ENCODE measurements at places on chromosomes 16 and 17.

DNA sequence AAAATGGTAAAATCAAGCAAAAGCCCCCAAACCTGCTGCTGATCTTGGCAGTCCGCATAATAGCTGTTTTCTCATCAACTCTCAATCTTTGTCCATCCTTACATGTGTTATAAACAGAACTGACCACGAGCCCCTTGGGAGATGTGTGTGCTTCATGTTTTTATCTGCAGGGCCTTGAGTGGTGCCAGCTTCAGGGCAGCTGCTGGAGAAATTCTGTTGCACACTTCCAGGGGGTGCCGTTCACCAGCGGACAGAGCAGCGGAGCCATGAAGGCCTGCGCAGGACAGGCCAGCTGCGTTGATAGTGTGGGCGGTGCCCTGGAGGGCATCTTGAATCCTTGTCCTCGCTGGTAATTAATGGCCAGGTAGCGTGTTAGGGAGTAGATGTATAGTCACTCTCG, 20.1 kb downstream of the MPRIP start:
- DNase-seq = no peak

DNA sequence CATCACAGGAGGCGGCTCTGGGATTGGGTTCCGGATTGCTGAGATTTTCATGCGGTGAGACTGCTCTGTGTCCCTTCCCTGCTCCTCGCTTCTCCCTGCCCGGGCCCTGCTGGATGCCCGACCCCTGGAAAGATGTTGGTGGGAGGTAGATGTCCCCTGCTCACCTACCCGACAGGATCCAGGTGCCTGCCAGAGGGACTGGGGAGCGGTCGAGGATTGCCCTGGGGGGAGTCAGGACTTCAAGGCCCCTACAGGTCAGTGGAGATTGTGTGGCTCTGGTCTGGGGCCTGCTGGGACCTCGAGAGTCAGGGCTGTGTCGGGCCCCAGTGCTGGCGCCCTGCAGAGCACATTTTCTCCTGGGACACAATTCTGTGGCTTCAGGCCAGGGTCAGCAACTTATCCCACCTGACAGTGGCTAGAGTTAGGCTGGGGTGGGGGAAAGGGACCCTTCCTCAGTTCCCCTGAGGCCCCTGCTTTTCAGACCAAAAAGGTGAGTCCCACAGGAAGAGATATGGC, 3.3 kb downstream of the DECR2 start:
- DNase-seq = no peak

GRCh38 chr16:81127051-81127450, 30.9 kb upstream of the GCSH start:
- DNase-seq = no peak

GRCh38 chr17:47897561-47897960, 1.5 kb downstream of the SP2 start:
- DNase-seq = no peak

GRCh38 chr17:81015136-81015535, 19.8 kb upstream of the BAIAP2 start:
- no peak for DNase-seq

DNA sequence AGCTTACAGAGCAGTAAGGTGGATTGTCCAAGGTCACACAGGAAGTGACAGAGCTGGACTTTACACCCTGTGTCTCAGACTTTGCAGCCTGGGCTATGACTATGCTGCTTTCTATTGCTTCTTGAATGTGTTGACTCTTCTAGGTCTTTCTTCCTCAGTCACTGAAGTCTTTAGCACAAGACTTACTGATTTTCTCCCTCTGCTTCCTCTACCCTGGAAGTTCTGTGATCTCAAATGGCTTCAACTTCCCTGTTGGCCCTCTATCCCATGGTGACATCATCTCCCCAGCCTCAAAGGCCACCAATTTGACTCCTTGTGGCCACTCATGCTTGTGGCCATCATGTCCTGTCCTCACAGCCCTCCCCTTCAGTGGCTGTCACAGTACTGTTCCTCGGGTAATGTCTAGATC, 181.3 kb downstream of the HS3ST3A1 start:
- DNase-seq = peak; percentile 52

DNA sequence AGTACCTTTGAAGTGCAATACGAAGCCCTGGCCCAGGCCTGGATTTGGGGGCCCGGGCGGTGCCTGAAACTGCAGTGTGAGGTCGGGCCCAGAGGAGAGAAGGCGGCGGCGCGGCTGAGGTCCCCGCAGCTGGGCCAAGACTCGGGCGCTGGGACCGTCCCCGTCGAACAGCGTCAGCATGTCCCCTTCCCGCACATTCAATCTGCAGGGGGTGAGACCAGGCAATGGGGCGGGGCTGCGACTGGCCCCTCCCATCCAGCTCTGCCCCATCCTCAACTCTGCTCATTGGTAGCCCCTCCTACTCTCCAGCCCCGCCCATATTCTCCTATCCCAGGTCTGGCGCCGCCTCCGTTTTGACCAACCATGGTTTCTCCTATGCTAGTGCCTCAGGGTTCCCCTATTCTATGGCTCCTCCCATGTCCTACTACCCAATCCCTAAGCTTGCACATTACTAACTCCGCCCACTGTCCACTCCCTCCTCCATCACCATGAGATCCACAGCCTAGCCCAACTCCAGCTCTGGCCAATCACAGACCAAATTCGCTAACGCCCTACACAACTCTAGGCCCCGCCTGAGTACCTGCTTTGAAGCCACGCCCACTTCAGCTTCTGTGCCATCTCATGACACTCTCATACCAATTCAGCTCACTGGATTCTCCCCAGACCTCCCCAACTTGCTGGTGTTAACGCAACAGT, 14.4 kb upstream of the CDIPT start:
- peak; percentile 79 for DNase-seq

DNA sequence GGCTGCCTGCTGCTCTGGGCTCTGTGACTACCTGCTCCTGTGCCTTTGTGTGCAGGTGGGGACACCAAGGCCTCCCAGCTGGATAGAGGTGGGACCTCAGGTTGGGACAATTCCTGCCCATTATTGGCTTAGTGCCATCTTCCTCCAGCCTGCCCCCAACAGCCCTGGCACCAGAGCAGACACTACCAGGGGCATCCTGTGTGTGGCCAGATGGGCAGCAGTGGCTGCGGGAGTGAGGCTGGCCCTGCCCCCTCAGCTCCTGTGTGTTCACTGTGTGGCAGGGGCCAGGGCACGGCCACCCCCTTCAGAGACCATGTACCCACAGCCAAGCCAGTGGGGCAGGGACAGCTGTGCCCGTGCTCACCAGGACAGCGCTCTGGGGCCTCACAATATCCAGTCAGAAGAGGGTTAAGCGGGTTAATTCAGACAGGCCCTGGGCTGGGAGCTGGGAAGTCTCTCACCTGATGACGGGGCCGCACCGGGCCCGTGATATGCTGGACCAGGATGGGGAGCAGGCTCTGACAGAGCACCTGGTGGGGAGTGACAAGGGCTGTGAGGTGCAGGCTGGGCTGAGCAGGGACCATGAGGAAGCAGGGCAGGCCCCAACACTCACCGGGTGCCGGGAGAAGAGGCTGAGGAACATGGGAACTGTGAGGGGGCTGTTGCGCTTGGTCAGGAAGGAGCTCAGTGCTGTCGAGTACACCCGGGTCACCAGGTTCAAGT, 13.0 kb downstream of the MYBBP1A start:
- DNase-seq = no peak

DNA sequence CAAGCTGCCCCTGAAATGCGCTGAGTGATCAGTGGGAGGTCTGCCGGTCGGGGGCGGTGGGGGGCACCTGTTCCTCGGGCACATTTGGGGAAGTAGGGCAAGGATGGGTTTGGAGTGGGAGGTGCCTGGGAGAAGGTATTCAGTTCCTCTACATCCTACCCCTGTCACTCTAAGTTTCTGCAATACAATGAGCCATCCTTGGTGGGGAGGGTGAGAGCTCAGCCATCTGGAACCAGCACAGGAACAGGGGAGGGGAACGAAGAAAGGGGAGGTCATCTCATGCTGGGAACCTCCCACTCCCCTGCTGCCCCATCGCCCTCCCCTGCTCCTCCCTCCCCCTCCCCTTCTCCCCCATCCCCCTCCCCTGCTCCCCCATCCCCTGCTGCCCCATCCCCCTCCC, 4.2 kb downstream of the DPH1 start:
- no peak for DNase-seq

- DNase-seq = peak; percentile 87
These were observed 147.4 kb upstream of the TBX2 start for GRCh38 chr17:61251939-61252865.

DNA sequence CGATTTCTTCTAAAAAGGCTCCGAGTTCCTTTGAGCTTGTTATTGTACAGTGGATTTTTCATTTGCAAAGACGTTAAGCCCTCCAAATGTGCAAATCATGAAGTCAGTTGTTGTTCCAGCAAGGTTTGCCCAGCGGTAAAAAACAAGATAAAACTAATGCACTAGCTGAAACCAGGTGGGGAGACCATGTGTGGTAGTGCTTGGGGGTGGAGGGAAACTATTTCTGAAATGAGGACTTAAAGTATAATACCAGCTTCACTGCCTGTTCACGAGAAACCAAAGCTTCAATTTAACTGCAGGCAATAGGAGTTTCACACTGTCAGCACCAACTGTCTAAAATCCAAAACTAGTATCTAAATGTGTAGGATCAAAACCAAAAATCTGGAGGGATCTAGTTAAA, 22.3 kb downstream of the SMARCE1 start:
- no peak for DNase-seq

DNA sequence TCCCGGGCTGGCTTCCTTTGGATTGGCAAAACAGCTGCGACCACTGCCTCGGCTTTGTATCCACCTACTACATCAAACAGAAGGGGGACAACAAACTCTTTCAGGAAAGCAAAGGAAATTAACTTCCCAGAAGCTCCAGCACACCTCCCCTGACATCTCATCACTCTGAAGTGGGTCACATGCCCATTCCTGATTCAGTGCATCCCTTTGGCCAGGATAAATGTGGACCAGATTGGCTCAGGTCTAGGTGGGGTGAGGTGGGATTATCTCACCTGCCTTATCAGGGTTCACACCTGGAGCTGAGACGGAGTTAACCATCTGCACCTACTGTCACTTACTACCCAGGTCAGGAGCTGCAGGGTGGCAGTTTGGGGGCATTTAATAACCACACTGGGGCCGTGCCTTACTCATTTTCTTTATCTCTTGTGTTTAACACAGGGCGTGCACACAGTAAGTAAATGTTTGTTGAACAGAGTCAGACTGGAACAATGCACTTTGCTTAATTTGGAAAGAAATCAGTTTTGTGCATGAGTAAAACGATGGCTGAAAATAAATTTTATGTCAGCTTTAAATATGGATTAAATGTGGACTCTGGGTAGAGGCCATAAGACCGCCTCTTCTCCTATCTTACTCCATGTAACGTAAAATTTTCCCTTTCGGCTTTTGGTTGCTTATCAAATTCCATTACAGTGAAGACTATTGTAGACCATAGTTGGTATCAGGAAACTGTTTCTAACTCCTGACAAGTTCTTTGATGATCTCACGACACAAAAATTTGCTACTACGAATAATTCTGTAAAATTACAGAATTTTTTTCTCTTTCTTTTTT, 36.0 kb downstream of the IQCK start:
- DNase-seq = no peak

DNA sequence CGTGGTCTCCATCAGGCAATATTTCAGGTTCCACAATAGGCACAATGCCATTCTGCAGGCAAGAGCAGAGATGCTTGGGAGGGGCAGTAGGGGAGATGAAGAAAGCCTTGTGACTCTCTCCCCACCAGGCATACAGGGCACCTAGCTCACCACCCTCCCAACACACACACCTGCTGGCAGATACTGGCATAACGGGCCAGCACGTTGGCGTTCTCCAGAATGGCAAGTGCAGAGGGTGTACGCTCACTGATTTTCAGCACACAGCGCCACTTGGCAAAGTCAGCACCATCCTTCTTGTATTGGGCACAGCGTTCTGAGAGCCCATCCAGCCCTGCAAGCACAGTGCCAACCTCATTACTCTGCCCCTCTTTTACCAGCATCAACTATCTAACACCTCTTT, 2.2 kb downstream of the ALDOC start:
- no peak for DNase-seq

GRCh38 chr17:1030684-1031532, 34.0 kb downstream of the TIMM22 start:
- no peak for DNase-seq

DNA sequence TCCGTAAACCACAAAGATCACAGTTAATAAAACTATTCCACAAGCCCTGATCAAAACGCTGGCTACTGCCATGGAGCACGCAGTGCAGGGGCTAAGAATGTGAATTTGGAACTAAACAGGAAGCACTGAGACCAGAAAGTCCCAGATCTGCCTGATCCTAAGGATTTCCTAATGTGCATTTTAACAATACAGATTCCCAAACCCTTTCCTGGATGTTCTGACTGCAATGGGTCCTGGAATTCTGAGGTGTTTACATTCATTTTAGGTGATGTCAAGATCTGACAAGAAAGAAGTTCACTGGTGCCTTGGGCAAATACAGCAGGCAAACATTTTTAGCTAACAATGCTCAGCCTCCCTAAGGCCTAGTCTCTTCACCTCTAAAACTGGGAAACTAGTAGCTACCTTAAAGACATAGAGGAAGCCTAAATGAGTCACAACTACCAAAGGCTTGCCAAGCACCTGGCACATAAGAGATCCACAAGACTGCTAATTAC, 10.3 kb downstream of the NSMCE1 start:
- DNase-seq = no peak

DNA sequence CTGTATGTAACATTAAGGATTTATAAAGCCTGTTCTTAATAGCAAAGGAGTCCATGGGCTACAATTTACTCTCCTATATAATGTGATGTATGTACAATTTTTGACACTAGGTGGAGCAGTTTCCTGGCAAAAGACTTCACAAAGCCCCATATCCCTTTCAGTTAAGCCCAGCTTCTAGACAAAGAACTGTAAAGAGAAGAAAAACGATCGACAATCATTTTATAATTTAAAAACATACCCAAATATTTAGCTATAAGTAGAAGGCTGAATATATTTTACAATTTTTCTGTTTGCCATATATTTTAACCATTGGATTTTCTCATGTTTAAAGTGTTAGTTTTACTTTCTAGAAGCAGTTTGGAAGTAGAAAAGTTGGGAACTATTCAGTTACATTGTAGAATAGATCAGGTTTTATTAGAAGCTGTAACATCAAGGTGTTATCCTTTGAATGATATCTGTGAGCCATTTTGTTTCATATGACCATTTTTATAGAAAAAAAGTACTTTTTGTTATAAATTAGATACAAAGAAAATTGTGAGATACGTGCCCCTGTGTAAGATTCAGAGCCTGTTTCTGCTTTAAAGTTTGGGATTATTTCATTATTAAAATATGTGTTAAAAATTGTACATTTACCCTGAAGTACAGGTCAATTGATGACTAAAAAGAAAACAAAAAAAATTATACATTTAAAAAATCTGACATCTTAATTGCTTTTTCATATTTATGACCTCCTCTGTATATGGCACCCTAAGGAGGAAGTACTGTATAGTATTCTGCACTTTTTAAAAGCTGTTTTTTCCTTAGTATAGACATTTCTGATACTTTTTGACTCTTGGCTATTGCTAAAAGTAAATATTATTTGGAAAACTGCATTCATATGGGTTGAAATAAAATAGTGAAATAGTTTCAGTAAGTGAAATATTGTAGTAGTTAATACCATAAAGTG, 46.3 kb downstream of the VMP1 start:
- DNase-seq = peak; percentile 85
